ENCODE measurements at places on chromosomes 1 and 21.

DNA sequence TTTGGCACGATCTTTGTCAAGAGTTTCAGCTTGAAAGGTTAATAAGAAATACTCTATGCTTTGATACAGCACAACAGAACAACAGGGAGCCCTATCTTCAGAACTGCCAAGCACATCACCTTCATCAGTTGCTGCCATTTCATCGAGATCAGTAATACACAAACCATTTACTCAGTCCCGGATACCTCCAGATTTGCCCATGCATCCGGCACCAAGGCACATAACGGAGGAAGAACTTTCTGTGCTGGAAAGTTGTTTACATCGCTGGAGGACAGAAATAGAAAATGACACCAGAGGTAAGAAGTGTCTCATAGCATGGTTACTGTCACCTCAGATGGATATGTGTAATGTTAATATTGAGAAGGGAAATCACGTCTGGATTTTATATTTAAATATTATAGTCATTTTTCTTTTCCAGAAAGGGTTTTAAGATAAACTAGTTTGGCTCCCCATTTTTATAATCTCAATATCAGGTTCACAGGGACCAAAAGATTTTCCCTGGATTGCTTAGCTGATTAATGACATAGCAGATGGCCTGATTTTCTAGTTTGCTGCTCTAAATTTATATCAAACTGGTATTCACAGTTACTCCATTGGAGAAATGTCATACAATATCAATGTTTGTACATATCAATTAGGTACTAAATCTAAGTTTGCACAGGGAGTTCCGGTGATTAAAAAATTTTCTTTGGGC is 97.3 kb downstream of the USP25 start:
- DNase-seq: no peak

DNA sequence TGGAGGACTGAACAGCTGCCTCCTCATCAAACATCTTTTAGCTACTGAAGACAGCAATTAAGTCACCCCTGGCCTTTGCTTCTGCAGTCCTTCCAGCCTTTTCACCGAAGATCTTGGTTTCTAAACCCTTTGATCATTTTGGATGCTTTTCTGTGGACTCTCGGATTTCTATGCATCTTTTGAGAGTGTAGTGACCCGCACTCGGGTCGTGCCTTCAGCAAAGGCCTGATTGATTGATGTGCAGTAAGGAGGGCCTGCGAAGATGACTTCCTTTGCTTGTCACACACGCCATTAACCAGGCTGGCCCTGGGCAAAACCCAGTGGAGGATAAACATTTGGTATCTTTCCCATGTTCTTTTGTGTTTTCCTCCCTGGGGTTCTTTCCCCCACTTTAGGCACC is 157.5 kb upstream of the CD34 start:
- no peak for DNase-seq

DNA sequence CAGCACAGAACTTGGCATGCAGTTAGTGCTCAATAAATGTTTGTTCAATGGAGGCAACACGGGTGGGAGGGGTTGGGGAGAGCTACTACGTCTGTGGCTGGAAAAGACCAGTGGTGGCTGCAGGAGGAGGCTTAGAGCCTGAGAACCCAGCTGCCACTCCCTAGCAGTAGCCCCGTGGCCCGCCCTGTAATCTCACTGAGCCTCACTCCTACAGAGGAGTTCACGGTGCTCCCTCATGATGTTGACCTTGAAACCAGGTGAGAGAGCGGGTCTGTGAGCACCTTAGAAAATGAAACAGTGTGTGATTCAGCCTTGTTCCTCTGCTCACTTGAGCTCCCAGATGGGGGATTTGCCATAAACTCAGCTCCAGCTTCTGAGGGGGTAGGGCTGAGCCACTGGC is 299.6 kb downstream of the NPHP4 start:
- DNase-seq: no peak

DNA sequence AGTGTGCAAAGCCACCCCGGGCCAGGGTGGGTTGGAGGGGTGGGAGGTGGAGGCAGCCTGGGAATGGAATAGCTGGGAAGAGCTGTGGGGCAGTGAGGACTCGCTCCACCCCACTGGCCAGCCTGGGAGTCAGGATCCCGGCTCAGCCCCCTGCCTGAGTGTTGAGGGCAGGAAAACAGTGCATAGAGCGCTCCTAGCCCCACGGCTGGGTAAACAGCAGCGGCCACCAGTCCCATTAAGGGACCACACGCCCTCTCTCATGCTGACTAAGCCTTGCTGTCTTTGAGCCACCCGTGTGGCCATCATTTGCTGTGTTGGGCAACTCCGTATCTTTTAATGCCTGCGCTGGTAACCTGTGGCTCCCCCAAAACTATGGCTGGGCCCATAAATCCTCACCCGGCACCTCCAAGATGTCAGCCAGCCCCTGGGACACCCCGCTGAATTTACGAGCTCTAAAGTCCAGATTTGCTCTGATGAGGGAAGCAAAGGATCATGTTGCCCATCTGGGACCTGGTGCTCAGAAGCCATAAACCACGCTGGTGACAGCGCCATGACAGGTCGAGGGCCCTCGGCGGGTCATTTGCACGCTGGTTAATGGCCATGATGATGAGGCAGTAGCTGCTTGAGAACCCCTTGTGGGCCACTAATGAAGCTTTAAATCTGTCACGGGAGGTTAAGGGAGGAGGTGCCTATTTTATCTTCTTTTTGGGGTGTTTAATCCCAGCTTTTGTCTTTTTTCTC is 34.9 kb downstream of the SYF2 start:
- no peak for DNase-seq

DNA sequence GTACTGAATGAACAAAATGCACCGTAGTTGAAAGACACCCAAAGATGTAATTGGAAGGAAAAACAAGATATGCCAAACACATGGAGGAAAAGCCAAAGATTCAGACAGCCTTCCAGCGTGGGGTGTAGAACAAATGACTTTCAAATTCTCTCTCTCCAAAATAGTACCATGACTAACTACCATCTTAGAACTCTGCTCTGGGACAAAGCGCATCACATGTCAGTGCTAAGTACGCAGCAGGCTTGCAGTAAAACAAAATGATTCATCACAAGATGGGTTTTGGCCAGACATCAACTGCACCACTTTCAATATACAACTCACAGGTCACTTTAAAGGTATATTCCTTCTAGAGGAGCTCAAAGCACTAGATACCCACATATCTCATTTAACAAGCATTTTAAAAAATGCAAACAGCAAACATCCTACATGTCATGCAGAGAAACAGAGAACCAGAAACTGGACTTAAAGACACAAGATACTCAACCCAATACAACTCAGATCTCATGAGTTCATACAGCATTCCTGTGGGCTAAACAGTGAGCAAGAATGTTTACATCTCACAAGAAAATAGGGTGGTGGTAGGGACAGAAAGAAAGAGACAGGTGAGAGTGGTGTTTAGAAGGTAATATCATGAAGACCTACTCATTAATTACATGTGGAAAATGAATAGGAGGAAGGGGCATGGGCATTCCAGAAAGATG is 75.7 kb downstream of the BCAR3 start:
- no peak for DNase-seq

DNA sequence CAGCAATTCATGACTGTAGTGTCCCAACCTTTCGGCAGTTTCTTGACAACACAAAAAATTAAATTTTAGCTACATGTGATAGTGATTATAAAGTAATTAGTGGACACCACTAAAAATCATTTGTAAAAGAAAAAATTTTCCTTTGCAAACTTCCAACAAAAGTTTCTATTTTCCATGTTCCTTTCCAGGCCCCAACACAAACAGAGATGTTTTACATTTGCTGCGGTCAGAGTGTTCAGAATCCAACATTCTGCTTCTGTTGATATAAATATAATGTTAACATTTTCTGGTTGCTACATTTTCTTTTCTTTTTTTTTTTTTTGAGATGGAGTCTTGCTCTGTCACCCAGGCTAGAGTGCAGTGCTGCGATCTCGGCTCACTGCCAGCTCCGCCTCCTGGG is 54.9 kb upstream of the WLS start:
- no peak for DNase-seq
